ENCODE measurements at places on chromosomes 4 and X. TPM values are rescaled to one million over a fixed set of nuclear protein-coding genes. Genes with fewer than 3 reads are reported as not detected.

Gene FHL1
- total RNA-seq, result 10.6 TPM

Gene PRMT9
- 4.6 TPM for total RNA-seq

Gene ALB
- total RNA-seq, result 99,767 TPM

Gene DCAF4L1
- total RNA-seq, result 0.13 TPM

Gene EREG
- total RNA-seq, result 0.18 TPM

Gene TMSB15C
- total RNA-seq, result 0.18 TPM

Gene MAOB
- total RNA-seq, result 131 TPM

Gene POF1B
- 0.28 TPM for total RNA-seq

Gene GRPR
- not detected for total RNA-seq

Gene NSG1
- total RNA-seq, result 0.13 TPM
